ENCODE measurements at places on chromosomes 16 and 17. TPM values are rescaled to one million over a fixed set of nuclear protein-coding genes. Genes with fewer than 3 reads are reported as not detected.

CPHXL gene
- not detected for total RNA-seq

NPIPA8 gene
- total RNA-seq, result 18.8 TPM

KRTAP4-9 gene
- not detected for total RNA-seq

KRTAP16-1 gene
- total RNA-seq, result not detected

CD300E gene
- total RNA-seq, result 1.4 TPM

CA7 gene
- not detected for total RNA-seq

OR1A1 gene
- total RNA-seq, result not detected

RNF157 gene
- 1.9 TPM for total RNA-seq

ASGR1 gene
- total RNA-seq, result 2.2 TPM

RECQL5 gene
- 14.8 TPM for total RNA-seq

TRPV3 gene
- total RNA-seq, result 1.5 TPM

P2RX1 gene
- 115 TPM for total RNA-seq

DNA sequence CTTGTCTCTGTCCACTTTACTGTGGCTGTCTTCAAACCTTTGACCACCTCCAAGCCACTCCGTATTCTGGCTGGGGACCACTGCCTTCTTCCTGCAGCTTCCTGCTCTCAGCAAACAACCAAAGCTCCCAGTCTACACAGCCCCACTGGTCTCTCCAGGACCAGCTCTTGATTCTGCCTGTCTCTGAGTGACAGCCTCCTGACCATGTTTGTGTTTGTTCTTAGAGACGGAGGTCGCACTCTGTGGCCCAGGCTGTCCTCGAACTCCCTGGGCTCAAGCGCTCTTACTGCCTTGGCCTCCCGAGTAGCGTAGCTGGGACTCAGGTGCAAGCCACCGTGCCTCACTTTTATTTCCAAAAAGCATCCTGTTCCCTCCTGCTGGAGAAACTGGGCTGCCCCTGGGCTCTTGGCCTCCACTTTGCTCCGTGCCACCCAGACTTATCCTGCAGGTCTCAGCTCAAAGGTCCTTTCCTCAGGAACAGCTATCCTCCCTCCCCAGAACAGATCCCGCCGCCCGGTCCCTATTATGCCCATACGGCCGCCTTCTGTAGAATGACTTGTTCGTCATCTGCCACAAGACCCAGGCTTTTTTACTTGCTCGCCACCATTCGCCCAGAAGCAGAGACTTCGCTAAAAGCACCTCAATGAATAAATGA is 9.1 kb downstream of the MNT start:
- peak; percentile 69 for DNase-seq

- no peak for DNase-seq
These were observed 14.4 kb downstream of the SNN start for GRCh38 chr16:11682655-11683096.

- DNase-seq, result no peak
These were observed 23.5 kb downstream of the POLR3E start for GRCh38 chr16:22320572-22321339.

GRCh38 chr16:35636480-35637230 is 2177.2 kb downstream of the TP53TG3F start:
- DNase-seq, result no peak

DNA sequence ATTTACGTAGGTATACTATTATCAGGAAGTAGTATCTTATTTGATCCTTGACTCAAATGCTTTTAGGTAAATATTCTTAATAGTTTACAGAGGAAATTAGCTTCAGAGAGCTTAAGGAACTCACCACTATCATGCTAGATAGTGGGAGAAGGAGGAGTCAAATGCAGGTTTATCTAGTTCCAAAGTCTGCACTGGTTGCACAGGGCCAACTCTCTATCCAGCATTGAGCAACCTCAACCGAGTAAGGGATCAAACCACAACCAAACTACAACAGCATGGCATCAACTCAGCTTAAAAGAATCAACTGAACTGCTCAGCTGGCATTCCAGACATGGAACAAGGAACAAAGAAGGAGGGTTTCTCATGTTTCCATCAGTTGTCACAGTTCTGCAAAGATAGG is 306.0 kb downstream of the MAF start:
- no peak for DNase-seq

GRCh38 chr17:69711541-69711940 is 297.0 kb downstream of the MAP2K6 start:
- DNase-seq, result no peak

DNA sequence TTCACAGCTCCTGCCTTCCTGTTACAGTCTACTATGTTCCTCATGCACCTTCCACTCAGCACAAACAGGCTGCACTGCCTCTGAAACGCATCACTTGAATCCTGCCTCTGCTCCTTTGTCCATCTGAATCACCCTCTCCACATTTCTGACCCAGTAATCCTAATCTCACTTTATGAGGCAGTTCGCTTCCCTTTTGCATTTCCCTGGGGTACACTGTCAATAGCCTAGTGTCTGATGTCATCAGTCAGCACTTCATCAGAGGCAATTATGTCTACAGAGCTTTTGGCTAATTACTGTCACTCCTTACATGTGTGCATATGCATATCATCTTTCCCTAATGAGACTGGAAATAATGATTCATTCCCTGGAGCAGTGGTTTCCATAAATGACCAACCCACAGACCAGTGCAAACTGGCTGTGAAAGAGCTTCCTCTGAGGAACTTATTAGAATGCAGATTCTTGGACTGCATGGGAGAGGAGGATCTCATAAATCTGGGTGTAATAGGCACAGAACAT is 23.6 kb downstream of the CA4 start:
- no peak for DNase-seq

DNA sequence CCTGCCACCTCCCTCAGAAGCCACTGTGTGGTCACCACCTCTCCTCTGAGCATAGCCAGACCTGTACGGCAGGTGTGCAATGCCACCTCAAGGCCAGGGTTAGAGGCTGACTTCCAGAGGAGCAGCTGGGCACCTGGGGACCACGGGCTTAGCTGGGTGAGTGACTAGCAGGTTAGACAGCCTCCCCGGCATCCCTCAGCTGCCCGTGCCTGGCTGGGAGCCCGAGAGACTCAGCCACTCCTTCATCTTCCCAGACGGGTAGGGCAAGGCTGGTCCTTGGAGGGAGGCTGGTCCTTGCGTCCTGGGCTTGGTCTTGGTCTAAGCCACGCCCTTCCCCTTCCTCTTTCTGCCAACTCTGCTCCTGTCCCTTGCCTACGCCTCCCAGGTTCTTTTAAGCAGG is 7.8 kb downstream of the CRHR1 start:
- no peak for DNase-seq

- no peak for DNase-seq
These were observed 65.2 kb downstream of the CYTH1 start for GRCh38 chr17:78716814-78717393.

DNA sequence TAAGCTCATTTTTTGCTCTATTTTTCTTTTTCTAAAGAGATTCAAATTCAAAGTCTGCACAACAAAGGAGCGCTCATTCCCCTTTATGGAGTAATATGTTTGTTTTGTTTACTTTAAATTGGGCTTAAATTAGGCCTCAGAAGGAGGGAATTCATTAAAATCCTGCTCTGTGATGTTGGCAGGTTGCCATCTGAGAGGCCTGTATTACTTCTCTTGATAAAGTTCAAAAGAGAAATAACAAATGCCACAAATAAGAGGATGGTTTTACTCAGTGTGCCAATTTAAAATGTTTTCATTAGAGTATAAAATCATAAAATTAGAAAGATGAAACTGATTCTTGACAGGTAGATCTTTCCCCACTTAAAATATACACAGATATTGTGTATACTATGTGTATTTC is 54.5 kb upstream of the HLF start:
- DNase-seq, result no peak

DNA sequence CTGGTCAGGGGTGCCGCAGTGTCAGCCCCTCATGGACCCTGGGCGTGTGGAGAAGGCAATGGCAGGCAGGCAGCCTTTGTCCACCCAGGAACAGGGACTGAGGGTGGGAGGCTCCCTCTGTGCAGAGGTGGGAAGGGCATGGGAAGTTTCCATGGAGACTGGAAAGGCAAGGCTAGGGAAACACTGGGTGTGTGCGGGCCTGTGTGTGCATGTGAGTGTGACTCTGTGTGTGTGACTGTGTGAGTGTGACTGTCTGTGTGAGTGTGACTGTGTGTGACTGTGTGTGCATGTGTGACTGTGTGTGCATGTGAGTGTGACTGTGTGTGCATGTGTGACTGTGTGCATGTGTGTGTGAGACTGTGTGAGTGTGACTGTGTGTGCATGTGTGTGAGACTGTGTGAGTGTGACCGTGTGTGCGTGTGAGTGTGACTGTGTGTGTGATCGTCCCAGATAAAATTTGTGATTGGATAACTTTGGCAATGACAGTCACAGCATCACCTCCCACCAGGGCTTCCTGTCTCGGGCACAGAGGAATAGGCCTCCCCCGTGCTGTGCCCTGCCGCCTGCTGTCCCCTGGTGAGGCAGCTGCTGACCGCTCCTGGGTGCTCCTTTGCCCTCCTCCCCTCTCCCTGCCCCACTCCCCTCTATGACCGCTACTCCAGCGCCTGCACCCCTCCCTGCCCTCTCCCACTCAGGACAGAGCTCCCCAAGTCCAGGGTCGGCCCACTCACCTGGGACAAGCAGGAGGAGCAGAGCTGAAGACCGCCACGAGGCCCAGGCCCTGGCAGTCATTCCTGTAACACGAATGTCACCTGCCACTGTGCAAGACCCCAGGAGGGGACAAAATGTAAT is 698 bp downstream of the CD300C start:
- DNase-seq, result peak; percentile 68

DNA sequence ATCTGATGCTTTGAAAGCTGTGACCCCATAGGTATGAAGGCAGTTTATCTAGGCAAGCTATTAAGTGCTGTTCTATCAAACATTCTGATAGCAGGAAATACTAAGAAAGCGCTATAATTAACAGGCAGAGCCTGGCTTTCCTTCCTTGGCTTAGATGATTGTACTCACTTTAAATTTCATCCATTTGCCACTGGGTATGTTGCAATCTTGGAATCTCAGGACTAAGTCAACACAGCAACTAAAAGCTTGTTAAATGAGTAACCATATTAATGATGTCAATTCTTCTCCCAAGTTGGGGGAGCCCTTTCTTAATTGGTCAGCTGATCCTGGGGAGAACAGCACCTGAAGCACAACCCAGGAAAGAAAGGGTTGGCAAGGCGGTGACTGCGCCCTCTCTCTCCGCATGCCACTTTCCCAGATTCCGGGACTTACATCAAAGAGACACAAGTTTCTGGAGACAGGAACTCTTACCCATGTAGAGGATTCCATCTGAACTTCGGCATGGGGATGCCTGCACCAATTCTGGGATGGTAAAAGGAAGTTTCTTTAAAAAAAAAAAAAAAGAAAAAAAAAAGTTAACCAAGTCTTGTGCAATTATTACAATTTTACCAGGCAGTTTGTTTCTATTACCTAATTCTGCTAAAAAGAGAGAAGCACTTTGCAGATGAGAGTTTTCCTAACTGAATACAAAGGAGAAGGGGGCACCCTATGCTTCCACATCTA is 54.4 kb upstream of the ICAM2 start:
- DNase-seq, result no peak

GRCh38 chr17:73582359-73582758 is 61.9 kb downstream of the SDK2 start:
- no peak for DNase-seq

GRCh38 chr17:34163646-34164045 is 91.4 kb upstream of the CCL2 start:
- no peak for DNase-seq

- no peak for DNase-seq
These were observed 6.7 kb downstream of the SDR42E1 start for GRCh38 chr16:82004601-82005000.

DNA sequence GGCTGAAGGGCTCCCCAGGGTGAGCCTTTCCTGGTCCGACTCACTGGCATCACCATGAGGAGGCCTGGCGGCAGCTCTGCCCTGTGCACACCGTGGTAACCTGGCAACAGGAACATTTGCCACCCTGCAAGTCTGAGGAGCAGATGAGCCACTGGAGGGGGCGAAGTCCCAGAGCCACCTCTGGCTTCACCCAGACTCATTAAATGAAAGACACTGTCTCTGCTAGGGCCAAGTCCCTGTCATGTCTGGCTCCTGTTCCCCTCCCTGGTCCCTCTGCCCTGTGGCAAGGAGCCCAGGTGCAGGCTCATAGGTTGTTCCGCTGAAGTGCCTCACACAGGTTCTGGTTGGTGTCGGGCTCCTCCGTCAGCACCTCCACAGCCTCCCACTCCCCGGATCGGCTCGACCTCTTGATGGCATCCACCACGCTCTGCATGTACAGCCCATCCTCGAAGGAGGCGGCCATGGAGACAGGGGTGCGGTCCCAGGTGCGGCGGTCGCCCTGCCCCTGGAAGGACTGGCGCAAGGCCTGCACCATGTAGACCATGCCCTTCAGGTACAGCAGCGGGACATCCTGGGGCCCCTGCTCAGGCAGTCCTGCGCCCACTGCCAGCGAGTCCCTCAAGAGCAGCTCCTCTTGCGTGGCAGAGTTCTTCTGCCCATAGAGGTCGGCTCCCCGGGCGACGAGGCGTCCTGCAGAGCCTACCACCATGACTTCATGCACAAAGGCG is 8.4 kb downstream of the C16orf86 start:
- DNase-seq, result no peak

All from posterior vena cava (tissue), 2 donors.